ENCODE measurements at places on chromosomes 5 and 9.

DNA sequence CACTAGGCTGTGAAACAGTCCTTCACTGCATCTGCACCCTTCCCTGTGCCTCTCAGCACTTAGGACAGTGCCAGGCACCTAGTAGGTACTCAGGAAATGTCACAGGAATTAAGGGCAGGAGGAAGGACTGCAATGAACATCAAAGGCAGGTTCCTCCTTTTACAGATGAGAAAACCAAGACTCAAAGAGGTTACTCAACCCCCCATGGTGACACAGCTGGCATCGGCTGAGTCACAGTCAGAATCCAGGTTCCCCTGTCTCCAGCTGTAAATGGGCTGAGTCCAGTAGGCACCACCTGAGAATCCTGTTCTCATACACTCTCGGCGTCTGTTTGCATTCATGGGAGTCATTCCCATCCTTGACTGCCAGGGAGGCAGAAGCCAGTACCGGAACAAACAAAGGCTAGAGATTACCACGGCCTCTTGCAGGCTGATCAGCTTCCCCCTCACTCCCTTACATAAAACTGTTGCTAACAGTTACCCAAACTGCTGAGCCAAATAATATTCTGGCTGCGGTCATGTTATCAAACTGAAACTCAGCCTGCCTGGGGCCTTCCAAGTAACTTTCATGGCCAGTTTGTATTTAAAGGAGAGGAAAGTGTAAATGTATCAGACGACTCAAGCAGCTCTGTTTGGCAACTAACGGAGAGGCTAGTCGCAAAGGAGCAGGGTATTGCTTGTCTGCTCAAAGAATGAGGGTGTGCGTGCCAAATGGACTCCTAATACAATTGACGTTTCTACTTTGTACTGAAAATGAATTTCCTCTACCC is 201.7 kb downstream of the PAPPA start:
- no peak for DNase-seq

GRCh38 chr5:28603869-28604268 is 1565.5 kb upstream of the CDH9 start:
- no peak for DNase-seq

- no peak for DNase-seq
Measured at GRCh38 chr5:78594610-78595457, 53.7 kb downstream of the LHFPL2 start.

DNA sequence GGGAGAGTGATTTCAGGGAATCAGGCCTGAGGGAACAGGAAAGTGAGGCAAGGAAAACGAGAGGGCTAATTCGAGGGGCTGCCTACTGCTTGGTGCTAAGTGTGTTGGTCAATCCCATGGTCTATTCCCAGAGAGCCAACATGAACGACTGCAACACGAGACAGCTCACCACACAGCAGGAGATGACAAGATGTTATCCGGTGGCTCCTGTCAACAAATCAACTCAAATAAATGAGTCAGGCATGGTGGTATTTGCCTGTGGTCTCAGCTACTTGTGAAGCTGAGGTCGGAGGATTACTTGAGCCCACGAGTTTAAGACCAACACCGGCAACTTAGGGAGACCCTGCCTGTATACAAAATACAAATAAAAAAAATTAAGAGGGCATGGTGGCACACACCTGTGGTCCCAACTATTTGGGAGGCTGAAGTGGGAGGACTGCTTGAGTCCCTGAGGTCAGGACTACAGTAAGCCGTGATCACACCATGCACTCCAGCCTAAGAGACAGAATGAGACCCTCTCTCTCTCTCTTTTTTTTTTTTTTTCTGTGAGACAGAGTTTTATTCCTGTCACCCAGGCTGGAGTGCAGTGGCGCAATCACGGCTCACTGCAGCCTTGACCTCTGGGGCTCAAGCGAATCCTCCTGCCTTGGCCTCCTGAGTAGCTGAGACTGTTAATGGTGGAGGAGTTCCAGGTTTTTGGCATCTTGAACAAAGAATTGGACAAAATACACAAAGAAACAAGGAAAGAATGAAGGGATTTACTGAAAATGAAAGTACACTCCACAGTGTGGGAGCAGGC is 9.0 kb upstream of the FAF2 start:
- DNase-seq: no peak

- DNase-seq: no peak
Measured at GRCh38 chr9:2729003-2729402, 11.7 kb downstream of the KCNV2 start.

GRCh38 chr5:38323645-38324295 is 65.4 kb downstream of the EGFLAM start:
- no peak for DNase-seq

DNA sequence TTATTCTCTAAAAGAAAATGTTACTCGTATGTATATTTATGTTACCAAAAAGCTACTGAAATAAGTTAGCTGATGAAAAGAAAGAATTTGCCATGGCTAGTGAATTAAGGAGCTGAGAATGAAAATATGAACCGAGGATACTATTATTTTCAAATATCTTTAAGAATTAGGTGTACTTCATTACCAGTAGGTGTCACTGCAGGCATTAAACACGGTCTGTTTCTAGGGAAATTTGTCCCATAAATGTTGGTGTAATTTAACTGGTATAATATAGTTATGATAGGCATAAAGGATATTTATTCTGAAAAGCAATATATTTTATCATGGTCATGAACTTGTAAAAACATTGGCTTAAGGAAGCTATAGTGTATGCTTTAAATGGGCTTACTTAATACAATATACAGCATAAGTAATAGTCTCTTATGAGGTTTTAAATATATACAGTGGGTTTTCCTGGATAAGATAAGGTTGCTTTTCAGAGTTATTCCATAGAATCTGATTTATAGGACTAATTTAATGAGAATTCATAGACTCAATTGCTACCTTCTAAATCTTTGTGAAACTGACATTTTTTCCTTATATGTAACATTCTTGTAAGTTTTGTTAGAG is 72.4 kb upstream of the MPDZ start:
- DNase-seq: no peak

GRCh38 chr5:21219966-21220365 is 1232.0 kb upstream of the CDH18 start:
- no peak for DNase-seq
